ENCODE measurements at places on chromosomes 2 and 18.

DNA sequence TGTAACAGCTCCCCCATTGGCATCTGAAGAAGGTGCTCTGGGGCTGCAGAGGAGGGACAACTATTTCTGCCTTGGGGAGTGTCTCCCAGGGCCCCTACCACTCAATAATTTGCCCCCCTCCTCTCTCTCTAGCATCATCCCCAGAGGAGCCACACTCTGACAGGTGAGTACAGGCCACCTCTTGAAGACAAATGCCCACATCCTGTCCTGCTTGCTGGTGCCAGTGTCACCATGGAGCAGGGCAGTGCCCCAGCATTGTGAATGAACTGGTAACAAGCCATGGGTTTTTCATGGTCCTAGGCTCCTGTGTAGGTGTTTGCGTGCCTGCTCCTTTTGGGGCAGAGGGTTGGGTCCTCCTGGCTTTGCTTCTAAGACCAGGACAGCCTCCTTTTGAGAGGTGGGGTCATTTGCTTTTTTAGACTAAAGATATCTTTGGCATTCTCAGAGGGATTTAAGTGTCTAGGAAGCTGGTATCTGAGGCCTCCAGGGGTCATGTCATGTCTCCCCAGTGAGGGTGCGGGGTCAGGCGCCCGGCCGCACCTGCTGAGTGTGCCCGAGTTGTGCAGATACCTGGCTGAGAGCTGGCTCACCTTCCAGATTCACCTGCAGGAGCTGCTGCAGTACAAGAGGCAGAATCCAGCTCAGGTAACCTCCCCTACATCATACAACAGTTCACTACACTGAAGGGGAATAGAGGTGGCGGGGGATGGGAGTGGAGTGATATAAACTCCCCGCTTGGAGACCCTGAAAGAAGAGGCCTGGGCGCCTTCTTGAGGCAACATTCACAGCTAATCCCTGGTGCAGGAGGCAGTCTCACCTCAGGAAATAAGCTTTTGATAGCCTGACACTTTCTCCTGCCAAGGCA is 1.8 kb downstream of the RETREG2 start:
- no peak for DNase-seq

DNA sequence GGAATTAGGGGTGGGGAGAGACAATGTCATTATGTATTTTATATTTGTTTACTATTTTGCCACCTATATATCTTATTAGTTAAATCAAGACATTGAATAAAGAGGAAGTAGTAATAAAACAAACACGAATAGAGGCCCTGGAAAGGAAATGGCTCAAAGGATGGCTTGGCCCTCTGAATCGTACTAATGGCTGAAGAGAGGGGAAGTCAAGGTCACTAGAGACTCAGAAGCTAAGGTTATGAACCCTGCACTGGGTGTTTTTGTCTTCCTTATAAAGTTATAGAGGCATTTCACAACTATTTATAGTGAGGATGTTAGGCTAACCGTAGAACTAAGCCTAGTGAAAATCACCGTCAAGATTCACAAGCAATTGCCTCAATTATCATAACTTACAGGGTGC is 685.9 kb downstream of the ARHGAP15 start:
- DNase-seq: no peak

- DNase-seq: no peak
Measured at GRCh38 chr18:23401400-23402347, 51.4 kb upstream of the RIOK3 start.

DNA sequence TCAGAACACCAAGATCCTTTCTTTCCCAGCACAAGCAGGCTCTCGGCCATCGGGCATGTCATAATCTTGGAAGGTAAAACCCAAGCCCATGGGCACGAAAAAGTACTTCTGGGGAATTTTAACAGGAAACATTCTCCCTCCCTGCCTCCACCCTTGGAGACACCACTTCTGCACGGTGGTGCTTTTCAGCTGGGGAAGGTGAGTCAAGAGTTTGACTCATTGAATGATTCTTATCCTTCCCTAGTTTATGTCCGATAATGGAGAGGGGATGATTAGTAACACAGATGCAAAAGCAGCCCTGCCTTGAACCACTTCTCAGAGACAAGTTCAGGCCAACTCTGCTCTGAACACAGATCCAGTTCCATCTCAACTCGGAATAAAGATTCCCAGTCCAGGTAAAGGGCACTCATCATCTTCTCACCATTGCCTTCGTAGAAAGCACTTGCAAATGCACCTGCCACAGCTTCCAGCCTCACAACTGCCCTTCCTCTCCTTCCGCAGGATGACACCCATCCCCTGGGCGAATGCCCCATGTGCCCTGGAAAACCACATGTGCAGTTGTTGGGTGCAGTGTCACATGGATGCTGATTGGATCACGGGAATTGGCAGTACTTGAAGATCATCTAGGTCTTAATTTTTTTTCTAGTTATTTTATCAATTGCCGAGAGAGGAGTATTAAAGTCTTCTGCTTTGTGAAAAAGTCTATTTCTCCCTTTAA is 136.2 kb downstream of the PXDN start:
- DNase-seq: no peak

- DNase-seq: no peak
Measured at GRCh38 chr2:26588576-26588975, 52.6 kb downstream of the CIB4 start.

- DNase-seq: no peak
Measured at GRCh38 chr18:56381196-56381595, 257.2 kb downstream of the TXNL1 start.

- no peak for DNase-seq
Measured at GRCh38 chr2:223740679-223741078, 96.7 kb downstream of the AP1S3 start.

DNA sequence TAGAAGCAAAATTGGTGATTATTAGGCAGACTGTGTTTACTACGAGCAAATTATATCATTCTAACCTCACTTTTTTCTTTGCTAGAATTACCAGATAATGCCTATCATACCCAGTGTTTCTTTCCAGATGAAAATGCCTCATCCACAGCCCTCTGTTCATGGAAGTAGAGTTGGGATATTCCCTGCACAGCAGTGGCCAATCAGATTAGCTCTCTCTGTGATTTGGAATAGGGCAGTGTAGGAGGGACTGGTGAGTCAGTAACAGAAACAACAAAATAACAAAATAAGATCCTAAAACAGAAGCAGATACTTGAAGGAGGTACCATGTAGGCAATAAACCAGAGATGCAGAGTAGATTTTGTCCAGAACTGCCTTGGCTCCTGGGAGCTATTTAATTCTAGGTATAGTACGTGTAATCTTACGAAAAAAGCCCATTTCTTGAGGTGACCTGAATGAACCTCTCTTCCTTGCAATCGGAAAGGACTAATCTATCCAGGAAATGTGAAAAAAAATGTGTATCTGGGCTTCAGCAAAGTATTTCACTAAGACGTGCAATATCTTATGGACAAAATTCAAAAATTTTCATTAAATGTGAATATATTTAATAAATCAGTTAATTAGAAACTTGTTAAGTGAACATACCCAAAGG is 18.4 kb upstream of the TMEM17 start:
- DNase-seq: no peak

DNA sequence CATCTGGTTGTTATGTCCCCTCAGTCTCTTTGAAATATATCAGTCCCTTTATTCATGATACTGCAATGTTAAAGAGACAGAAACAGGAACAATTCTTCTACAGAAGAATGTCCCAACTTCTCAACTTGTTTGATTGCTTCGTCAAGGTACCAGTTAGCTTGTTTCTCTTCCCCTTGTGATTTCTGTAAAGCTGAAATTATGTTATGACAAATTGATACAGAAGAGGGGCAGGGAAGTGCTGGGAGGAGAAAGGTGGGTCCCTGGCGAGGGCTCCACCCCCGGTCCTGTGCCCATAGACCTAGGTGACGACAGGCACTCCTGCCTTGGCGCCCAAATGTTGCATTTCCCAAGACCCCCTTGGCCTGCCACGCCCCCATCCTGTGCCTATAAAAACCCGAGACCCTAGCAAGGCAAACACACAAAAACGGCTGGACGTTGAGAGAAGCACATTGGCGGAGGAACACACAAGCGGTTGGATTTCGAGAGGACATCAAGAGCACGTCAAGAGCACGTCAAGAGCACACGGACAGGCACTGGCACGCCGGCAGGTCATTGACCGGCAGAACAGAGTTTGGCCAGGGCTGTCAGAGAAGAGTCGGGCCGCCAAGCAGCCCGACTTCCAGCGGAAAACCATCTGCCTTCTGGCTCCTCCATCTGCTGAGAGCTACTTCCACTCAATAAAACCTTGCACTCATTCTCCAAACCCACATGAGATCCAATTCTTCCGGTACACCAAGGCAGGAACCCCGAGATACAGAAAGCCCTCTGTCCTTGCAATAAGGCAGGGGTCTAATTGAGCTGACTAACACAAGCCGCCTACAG is 11.5 kb upstream of the RTN4 start:
- no peak for DNase-seq

DNA sequence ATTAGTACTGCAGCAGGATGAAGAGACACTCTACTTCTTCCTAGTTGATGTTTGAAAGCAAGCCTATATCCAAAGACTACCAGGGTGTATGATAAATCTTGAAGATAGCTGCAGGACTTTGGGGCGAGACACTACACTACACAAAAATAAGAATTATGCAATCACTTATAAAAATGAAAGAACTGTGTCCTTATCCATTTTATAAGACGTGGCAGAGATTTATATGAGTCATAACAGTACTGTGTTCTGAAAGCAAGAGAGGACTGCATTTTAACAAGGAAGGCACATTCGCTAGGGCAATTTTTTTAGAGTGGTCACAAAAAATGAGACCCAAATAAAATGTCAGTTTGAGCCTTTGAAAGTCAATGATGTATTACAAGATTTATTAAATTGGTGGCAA is 617.0 kb upstream of the LINC00305 start:
- no peak for DNase-seq

DNA sequence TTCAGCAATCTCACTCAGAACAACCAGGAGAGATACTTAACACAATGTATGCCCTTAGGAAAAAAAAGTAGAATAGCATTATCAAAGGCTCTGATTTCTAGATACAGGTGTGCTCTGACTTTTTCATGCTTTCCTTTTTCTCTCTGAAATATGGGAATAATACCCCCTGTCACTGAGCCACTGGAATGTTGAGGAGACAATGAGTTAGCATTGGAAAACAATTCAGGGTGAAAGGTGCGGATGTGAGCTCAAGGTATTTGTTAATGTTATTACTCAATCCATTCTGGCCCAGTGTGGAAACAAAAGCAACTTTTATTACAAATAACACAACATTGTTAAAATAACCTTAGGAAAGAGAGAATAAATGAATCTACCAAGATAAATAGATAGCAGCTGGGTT is 228.0 kb downstream of the IKZF2 start:
- DNase-seq: no peak

GRCh38 chr2:211673133-211673905 is 865.3 kb downstream of the ERBB4 start:
- DNase-seq: no peak

- DNase-seq: no peak
Measured at GRCh38 chr2:21811541-21811940, 687.8 kb downstream of the TDRD15 start.

- no peak for DNase-seq
Measured at GRCh38 chr2:231795525-231796327, 9.5 kb downstream of the COPS7B start.

Measured in stimulated activated CD8-positive, alpha-beta memory T cell treated with anti-CD3 and anti-CD28 coated beads, Interleukin-7, amount 100 ng/mL, for 4 hours (primary cell).